GM23338 (cell line): ENCODE measurements at places on chromosomes 12 and 14.

GRCh38 chr14:92653162-92653651, 95.2 kb downstream of the LGMN start:
- no peak for DNase-seq

DNA sequence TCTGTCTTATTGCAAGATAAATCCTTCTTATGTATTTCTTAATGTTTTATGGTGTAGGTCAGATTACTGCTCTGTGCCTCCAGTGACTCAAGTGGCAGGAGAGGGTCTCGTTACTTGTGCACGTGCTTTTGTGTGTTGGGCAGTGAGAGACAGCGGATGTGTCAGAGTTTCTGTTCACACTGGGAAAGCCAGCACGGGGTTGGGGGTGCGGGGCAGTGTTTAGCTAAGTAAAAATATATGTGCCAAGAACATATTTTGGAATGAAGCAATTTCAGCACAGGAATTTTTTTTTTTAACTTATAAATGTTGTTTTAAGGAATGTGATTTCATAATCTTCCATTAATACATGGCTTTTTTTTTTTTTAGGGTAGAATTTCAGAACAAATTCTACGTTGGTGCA, 4.5 kb upstream of the DNAH10 start:
- DNase-seq, result no peak

- DNase-seq, result no peak
These were observed 2.2 kb upstream of the TBC1D15 start for GRCh38 chr12:71837356-71837755.

GRCh38 chr12:96131230-96131788, 62.9 kb upstream of the ELK3 start:
- DNase-seq, result no peak

GRCh38 chr12:24404086-24404815, 454.8 kb upstream of the SOX5 start:
- no peak for DNase-seq

GRCh38 chr12:21823581-21823980, 49.1 kb upstream of the KCNJ8 start:
- DNase-seq, result peak; percentile 18

DNA sequence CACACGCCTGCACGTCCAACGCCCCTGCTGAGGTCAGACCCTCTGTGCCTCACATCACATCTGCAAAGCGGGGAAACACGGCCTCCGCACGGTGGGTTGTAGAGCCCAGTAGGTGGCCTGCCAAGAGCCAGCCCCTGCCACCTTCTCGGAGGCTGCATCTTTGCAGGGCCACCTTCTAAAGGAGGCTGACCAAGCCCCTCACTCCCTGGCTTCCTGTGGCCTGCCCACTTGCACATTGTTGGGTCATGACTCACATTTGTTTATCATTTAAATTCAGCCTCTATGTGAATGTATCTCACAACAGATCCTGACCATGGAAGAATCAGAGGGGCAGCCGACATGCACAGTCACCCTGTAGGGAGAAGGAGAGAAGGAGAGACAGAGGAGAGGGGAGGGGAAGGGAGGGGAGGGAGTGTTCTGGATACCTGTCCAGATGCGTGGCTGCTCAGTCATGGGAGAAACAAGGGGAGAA, 319.5 kb upstream of the DIO3 start:
- DNase-seq, result peak; percentile 21

DNA sequence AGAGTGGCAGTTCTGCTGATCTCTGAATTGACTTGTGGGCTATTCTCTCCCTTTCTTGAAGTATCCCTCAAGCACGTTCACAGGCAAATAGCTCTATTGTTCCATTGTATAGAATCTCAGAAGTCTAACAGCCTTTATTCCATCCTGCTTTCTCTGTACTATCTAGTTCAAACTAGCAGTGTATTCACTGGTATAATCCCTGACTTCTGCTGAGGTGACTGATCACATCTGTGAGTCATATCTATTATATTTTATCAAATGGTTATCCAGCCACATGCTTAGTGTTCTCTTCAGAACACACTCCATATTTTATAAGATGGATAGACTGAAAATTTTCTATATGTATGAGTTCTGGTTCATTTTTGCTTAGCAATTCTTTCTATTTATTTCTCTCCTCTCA, 866.1 kb downstream of the C12orf50 start:
- DNase-seq, result no peak
